ENCODE measurements at places on chromosomes 3 and 15.

DNA sequence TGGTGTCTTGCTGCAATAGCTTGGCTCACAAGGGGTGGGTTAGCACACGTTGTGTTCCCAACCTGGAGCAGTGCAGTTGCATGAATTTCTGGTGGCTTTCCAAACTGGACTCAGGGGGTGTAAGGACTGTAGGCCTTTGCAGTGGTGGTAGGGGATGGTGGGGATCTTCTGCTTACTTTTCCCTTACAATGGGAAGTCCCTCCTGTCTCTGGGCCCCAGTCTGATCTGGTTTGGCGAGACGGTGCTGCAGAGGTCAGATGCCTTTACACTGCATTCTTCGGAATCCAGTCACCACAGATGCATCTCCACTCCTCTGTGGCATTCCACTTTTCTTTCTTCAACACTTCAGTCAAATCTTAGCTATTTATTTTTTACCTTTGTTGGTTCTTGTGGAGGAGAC, 132.1 kb downstream of the DOCK3 start:
- no peak for DNase-seq

DNA sequence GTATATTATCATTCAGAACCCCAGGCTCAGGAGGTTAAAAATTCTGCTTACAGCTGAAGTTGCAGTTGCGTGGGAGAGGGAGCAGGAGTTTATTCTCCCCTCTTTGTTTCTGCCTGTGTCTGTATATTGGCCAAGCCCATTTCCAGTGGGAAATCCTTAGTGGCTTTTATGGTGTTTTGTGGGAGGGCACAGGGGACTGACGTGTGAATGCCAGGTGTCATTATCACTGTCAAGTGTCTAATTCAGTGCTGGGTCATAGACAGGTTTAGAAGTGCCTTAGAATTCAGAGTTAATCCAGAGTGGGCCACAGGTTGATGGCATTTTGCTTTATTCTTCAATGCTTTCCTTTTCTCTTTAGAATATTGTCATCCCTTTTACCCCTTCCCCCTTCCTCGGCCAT, 33.4 kb downstream of the SLCO3A1 start:
- no peak for DNase-seq

DNA sequence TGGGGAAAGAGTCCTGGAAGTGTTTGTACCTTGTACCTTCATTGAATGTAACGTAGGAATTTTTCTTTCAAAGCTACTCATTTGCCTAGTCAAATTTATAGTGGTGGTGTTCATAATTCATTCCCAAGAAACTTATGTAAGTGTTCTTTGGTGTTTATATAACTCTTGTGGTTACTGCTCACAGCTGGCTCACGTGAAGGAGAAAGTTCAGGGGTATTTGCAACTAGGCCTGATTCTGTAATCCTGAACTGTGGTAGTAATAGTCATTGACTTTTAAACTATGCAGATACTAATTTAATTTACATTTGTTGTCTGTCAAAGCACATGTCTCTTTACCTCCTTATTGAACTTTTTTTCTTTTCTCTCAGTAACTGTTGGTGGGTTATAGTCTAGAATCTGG, 50.5 kb upstream of the TEX264 start:
- DNase-seq, result no peak

DNA sequence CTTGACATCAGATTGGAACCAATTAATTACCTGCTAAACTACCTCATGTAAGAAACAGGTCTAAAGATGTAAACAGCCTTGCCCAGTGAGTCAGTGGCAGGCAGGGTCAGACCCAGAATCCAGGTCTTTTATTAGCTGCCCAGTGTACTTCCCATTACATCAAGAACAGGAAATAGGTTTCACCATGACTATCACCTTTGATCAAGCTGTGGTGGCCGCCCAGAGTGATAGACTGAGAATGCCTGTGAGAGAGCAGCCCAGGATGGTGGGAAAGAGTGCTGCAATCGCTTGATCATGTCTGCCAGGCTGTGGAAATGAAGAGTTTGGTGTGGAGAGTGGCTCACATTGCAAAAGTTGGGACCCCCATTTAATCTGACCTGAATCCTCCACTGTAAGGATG, 61.3 kb upstream of the PIAS1 start:
- no peak for DNase-seq

GRCh38 chr3:175103298-175103697, 244.2 kb downstream of the NAALADL2 start:
- DNase-seq, result no peak

DNA sequence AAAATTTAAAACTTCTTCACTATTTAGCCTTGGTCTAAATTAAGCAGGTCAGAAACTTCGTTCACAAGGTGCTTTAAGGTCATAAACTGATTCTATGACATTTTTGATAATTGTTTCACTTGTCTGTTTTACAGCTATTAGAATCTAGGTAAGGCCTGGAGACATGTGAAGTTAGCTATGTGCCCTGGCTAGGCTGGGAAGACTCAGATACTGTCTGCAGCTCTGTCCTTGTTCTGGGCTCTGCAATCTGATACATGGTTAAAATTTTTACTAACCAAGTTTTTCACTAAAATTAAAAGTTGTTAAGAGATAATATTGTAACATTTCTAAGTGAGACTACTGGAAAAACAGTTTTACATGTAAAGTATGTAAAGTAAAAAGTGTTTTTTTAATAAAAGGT, 479.6 kb upstream of the EPHA6 start:
- DNase-seq, result no peak

- DNase-seq, result no peak
These were observed 89.5 kb downstream of the DHX30 start for GRCh38 chr3:47892286-47893040.

DNA sequence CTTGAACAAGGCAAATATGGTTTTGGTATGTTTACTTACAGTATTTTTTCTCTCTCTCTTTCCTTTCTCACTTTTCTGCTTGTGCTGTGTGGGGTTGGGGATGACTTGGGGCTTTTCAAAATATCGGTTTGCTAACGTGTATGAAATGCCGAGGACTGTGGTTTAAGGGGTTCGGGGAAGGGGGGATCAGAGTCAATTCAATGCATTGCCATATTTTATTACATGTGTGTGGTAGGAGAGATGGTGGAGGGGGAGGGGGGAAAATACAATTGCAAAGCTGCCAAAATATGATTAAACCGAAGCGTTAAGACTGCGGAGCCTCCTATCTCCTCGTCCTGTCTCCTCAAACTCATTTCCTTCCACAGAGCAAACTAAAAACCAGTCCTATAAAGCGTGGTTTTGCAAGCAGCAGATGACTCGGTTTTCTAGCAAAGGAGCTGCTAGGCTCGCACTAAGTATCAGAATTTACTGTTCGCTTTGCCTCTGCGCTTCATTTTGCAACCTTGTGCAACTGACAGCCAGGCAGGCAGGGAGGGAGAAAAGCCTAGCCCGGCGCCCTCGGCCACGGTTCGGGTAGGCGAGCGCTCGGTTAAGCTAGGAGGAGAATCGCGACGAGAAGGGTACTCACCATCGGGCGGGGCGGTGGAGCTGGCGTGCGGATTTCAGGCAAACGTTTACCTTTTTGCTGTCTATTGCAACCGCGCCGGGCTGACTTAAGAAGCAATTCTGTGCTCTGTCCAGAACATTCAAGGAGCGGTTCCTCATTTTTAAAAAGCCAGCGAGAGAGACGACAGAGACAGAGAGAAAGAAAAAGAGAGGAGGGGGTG, 4.0 kb upstream of the NR2F2 start:
- no peak for DNase-seq

DNA sequence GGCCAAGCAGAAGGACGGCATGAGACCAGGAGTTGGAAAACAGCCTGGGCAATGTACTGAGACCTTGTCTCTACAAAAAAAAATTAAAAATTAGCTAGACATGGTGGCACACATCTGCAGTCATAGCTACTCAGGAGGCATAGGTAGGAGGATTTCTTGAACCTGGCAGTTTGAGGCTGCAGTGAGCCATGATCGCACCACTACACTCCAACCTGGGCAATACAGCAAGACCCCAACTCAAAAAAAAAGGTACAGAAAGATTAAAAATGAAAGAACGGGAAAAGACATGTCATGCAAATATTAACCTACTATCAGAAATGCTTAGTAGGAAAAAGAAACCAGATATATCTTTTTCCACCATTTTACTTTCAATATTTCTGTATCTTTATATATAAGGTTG, 99.6 kb upstream of the ATP11B start:
- DNase-seq, result no peak

DNA sequence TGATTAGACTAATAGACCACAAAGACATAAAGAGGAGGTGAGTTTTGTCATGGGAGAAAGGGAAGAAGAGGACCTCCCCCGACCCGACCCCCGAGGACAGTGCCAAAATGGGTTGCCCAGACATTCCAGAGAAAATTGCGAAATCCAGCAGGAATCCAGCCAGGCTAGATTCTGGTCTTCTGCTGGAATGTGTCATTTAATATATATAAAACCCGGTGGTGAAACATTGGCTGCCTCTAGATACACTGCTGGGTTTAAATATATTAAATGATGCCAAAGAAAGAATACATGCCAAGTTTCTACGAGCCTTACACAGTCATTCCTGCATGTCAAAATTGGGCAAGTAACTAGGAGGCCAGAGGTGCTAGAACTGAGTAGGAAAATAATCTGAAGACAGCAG, 45.3 kb upstream of the SPESP1 start:
- no peak for DNase-seq

All from stimulated activated CD4-positive, alpha-beta T cell treated with anti-CD3 and anti-CD28 coated beads, Interleukin-4, amount 100 ng/mL, for 24 hours (primary cell).